ENCODE measurements at places on chromosomes 5 and 9. TPM values are rescaled to one million over a fixed set of nuclear protein-coding genes. Genes with fewer than 3 reads are reported as not detected.

The SLC12A7 gene
- 32.1 TPM for total RNA-seq

The RASEF gene
- not detected for total RNA-seq

The ACTL7A gene
- total RNA-seq, result not detected

The ARHGEF39 gene
- total RNA-seq, result 10.8 TPM

The TXNDC8 gene
- not detected for total RNA-seq

The IL5 gene
- 7.0 TPM for total RNA-seq

The TOR1B gene
- total RNA-seq, result 22.7 TPM

The SEMA6A gene
- 0.24 TPM for total RNA-seq

The LHX2 gene
- not detected for total RNA-seq

The PDE6A gene
- not detected for total RNA-seq

All from activated CD4-positive, alpha-beta T cell treated with anti-CD3 and anti-CD28 coated beads, Interleukin-2, amount 10 ng/mL, durations not matched to agents 24 days and 14 days (primary cell).